ENCODE measurements at places on chromosomes 5 and 9.

DNA sequence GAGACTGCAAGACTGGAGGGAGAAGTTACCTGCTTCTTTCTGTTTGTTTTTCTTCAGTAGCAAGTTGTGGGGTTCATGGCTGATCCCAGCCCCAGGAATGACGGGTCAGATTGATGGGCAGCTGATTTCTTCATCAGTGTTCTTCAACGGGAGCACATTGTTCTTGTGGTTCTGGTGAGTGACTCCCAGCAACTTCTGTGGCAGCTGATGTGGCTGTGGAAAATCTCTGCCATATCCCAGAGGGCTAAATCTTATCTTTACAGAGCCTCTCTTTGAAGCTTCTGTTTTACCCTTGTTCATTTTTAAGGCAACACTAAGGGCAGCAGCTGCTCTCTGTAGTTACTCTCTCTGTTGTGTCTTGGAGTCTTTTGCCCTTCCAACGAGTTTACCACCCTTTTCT is 710.3 kb downstream of the PRELID2 start:
- no peak for DNase-seq

GRCh38 chr9:136014147-136014923 is 53.2 kb upstream of the UBAC1 start:
- DNase-seq: no peak

GRCh38 chr9:91905237-91905650 is 44.8 kb downstream of the ROR2 start:
- DNase-seq: no peak

GRCh38 chr9:120136696-120137095 is 443.3 kb downstream of the CDK5RAP2 start:
- no peak for DNase-seq

DNA sequence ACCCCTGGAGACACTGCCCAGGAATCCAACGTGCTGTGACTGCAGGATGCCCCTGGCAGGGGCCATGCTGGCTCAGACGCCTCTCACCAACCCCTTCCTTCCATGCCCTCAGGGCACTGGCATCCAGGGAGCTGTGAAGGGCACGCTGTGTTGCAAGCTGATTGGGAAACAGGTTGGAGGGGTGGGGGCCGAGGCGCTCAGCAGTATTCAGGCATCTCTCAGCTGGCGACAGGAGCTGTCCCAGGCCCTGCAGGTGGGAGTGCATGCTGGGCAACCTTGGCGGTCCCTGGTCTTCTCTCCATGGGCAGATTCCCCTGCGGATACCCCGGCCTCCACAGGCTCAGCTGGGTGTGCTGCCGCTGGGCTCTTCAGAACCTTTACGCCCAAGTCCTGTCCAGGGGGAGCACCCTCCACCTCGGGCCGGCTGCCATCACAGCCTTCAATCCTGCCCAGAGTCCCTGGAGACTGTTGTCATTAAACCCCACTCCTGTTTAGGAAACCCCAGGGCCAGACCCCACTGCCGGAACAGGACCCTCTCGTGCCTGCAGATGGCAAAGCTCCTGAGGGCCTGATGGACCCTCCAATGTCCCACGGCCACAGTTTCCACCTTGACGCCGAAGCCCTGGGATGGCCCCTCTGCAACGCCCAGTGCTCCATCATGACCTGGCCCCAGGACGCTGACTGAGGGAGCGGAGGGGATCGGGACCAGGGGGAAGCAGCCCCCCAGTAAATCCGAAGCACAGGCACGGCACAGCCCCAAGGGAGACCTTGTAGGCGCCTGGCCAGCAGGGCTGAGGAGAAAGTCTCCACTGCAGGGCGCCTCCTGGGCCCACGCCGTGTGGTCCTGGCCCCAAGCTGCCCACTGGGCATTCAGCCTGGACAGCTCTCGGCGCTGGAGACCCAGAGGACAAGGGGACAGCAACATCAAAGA is 9.3 kb downstream of the TPPP start:
- DNase-seq: no peak

GRCh38 chr5:72209147-72210115 is 102.2 kb downstream of the MAP1B start:
- no peak for DNase-seq

DNA sequence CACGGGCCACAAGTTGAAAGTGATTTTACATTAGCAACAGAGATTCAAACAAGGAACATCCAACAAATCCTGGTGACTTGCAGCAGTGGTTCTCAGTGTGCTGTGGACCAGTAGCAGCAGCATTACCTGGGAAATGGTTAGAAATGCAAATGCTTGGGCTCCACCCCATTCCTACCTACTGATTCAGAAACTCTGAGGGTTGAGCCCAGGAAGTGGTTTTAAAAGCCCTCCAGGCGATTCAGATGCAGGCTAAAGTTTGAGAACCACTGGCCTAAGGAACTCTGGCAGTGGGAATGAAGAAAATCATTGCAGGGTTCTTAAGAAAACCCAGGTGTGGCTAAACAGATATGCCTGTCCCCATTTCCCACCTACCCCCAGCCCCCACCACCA is 398.8 kb downstream of the ENC1 start:
- DNase-seq: no peak

DNA sequence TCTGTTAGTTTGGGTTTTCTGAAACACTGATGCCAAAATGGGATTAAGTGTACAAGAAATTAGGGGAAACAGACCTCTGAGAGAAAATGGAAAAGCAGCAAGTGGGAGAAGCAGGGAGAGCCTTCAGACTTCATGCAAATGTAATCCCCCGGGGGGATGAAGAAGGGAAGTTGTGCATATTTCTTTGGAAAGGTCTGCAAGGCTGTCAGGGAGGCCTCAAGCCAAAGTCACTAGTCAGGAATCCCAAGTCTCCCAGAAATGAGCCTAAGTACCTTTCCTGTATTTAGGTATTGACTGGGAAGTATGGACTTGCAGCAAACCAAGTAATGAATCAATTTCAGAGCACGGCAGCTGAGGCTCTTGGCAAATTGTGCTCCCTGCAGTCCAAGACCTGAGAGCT is 2.2 kb downstream of the FTMT start:
- DNase-seq: no peak
